ENCODE measurements at places on chromosomes 5 and 9.

DNA sequence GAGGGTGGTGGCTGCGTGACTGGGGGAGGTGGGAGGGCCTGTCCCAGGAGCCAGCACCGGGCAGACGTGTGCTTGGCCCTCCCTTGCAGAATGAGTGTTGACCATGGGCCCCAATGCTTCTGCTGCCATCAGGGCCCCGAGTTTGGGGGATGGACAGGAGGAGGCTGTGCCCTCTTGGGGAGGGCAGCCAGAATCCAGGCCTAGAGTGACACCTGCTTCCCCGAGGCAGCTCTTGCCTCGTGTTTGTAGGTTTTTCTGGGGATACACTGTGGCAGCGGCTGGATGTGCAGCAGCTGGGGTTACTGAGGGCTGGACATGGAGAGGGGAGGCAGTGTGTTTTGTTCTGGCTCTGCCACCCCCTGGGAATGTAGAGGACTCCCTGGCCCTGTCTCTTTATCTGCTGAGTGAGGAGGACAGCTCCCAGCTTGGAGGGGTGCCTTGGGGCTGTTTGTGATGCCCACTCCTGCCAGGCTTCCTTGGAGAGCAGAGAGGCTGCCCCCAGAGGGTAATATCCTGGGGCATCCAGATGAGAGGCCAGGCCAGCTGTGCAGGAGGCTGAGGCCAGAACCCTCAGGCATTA, 22.7 kb downstream of the WNK2 start:
- no peak for DNase-seq

GRCh38 chr9:87475463-87475862, 22.2 kb upstream of the DAPK1 start:
- no peak for DNase-seq

DNA sequence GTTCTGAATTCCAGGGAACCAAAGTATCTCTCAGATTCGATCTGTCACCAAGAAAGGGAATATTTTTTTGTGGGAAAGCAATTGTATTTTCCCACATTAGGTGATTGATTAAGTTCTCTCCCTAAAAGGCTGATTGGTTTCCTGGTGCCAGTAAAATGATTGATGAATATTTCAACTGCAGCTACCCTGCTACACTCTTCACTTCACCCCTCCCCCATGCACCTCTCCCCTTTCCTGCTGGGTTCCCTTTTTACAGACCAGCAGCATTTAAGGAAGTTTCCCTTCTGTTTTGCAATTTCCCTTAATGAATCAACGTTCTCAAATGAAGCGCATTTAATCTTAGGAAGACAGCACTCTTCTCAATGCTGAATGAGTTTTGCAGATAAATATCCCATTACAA, 13.1 kb downstream of the NR6A1 start:
- DNase-seq = no peak

DNA sequence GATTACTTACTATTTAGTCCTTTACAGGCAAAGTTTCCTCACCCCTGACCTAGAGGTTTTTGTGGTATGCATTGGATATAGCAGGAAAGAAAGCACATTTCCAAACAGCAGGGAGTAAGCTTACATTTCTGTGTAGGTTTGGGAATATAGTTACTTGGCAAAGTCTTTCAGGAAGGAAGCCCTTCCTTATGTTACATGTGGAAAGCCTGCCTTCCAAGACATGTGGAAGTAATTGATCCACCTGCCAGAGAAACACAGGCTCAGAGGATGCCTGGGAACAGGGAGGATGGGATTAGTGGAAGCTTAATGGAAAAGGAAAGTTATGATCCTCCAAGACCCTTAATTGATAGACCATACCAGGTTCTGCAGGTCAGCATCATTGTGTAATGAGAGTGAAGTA, 87.3 kb upstream of the PPP1R2B start:
- no peak for DNase-seq

- no peak for DNase-seq
Measured at GRCh38 chr9:100653643-100654334, 75.9 kb downstream of the CAVIN4 start.

- DNase-seq = no peak
Measured at GRCh38 chr9:83523684-83524083, 14.5 kb downstream of the FRMD3 start.

DNA sequence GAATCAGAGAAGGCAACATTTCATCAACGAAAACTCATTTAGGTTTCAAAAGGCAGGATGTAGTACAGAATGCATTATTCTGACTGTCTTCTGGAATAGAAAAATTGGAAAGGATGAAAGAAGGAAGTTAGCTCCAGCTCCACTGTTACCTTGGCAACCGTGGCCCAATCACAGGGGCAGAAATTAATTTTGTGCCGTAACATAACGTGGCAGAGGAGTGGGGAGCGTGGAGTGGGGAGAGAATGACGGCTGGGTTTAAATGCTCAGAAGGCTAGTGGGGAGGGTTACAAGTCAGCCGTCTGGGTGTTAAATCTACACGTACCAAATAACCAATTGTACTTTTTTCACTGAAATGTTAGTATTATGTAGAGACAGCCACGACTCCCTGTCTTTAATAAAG, 32.3 kb upstream of the EQTN start:
- DNase-seq = no peak

- peak; percentile 4 for DNase-seq
Measured at GRCh38 chr5:66436721-66437120, 159.5 kb upstream of the MAST4 start.

- no peak for DNase-seq
Measured at GRCh38 chr9:91315191-91315590, 46.5 kb downstream of the AUH start.

DNA sequence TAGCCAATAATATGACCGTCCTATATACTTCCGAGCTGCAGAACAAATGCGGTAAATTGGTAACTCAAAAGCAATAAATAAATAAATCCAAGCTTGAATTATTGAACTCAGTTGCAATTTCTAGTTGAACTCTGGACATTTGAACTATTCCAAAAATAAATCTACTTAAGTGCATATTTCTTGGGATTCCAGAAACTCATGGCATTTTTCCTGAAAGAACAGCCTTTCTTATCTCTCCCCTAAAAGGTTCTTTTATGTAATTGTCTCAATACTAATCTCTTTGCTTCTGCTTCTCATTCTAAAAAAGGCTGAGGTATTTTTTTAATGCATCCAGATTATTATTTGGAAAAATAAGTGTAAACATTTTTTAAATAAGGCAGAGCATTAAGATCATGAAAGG, 131.7 kb downstream of the TRPM6 start:
- DNase-seq = no peak

DNA sequence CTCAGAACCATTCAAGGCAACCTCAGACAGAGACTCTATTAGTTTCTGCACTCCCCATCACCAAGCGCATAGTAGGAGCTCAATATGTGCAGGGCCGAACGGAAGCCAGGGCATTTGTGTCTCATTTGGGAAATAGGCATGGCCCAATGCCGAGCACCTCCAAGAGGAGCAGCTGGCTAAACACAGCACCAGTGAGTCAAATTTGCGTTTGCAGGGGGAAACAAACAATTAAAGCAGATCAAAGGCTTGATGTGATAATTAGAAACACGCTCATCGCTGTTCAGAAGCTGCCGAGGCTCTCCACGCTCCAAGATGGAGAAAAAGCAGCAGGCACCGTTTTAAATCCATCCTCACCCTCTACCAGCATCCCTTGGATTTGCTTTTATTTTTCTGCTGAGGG, 225.3 kb downstream of the AGTPBP1 start:
- no peak for DNase-seq

DNA sequence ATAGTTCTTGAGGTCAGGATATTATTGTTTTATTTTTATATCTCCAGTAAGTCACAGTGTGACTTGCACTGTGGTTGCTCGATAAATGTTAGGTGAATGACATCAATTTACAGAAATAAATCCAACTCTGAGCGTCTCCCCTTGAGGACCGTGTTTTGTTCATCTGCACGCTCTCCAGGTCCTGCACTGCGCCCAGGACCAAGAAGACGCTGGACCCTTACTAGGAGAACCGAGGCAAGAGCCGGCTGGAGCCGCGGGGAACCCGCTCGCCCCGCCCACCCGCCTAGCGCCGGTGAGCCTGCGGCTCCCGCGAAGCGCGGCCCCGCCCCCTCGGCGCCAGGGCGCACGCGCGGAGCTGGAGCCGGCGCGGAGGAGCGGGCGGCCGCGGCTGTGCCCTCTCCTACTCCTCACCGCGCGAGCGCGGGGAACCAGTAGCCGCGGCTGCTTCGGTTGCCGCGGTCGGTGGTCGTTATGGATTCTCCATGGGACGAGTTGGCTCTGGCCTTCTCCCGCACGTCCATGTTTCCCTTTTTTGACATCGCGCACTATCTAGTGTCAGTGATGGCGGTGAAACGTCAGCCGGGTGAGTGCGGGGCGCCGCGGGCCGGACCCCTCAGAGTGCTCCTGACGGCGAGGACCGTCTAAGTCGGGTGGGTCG, at the start of gene TMEM38B:
Gene TMEM38B, plus strand, starts transcription at position 352 of the 658 bp plus-strand sequence. Its CDS starts 120 bp downstream, at position 472.
- DNase-seq = peak; percentile 69

DNA sequence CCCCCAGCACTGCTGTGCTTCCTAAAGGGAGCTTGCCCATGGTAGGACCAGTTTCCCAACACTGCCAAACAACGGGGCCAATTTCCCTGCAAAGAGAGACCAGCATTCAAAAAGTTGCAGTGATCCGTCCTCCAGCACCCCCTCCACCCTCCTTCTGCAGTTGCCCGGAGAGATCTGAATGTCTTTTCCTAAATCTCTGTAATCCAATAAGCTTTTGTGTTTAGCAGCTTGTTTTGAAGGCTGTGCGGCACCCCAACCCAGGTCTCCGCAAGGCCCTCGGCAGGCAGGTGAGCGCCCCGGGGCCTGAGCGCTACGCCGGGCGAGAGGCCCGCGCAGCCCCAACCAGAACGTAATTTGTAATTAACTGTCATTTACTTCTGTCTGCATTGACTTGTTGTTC, 366.9 kb upstream of the IRX2 start:
- DNase-seq = no peak

GRCh38 chr5:124661317-124662141, 84.9 kb downstream of the ZNF608 start:
- peak; percentile 76 for DNase-seq
